Stimulated activated CD4-positive, alpha-beta T cell treated with anti-CD3 and anti-CD28 coated beads, Interleukin-1b, Interleukin-23, amount 100 ng/mL, for 1 hour (primary cell): ENCODE measurements at places on chromosomes 1 and 21.

- no peak for DNase-seq
Observed at GRCh38 chr1:52532247-52532646, 20.6 kb downstream of the TUT4 start.

GRCh38 chr1:111471012-111471411 is 2.8 kb upstream of the C1orf162 start:
- DNase-seq = peak; percentile 9

DNA sequence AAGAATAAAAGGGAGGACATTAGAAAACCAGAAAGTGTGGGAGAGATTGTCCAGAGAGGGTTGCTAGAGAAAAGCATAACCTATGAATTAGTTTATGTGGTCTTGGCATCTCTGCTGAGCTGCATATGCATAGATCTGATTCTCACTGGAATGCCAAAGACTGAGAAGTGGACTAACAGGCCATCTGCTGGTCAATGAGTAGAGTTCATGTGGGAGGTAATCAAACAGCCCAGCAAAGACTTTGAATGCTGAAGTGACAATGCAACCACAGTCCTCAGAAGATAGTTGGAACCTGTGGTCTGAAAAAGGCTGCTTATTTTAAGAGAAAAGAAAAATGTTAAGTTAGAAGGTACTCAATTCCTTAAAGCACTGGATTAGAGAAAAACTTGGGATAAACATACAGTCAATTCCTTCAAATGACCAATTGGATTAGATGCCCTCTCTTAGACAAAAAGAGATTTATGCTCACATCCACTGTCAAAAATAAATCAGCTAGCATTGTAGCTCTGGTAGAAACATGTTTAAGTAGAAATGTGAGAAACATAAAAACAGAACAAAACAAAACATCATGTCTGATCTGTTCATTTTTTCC is 382.8 kb downstream of the AMY1C start:
- DNase-seq = no peak

GRCh38 chr1:176208034-176208433 is 948 bp upstream of the COP1 start:
- DNase-seq = no peak

GRCh38 chr1:206672011-206672688 is 12.6 kb upstream of the MAPKAPK2 start:
- DNase-seq = no peak

- DNase-seq = no peak
Observed at GRCh38 chr1:222049176-222049575, 307.3 kb upstream of the DUSP10 start.
